ENCODE measurements at places on chromosomes 6 and 20.

- no peak for DNase-seq
Observed at GRCh38 chr20:49636447-49636846, 68.5 kb upstream of the PTGIS start.

- peak; percentile 38 for DNase-seq
Observed at GRCh38 chr6:144013486-144013909, 5.4 kb upstream of the PLAGL1 start.

- no peak for DNase-seq
Observed at GRCh38 chr6:110990840-110991576, 9.2 kb downstream of the RPF2 start.

GRCh38 chr6:90458353-90459224 lies 128.3 kb downstream of the MAP3K7 start:
- DNase-seq = peak; percentile 78

DNA sequence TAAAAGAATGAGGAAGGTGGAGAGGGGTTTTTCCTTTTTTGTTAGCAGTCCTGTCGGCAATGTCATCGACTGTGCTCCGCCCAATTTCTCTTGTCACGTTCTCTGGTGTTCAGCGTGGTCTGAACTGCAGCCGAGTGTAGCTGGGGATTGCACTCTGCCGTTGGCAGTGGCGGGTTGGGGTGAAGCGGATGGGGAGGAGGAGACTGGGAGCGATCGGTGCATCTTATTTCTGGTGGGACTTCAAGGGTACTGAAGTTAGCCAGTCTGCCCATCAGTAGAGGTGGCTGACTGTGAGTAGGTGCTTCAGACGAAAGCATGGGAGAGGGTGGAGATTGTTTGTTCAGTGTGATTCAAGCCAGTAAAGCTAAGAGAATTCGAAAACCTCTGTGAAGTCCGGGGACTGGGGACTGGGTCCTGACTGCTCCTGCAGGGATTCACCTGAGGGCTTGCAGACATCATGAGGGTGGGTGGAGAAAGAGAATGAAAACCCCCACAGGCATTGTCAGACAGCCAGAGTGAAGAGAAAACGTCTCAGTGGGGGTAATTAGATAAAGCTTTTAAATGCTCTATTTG lies 5.1 kb downstream of the RREB1 start:
- DNase-seq = no peak
